Astrocyte of the hippocampus (primary cell): ENCODE measurements at places on chromosomes 5 and 9.

DNA sequence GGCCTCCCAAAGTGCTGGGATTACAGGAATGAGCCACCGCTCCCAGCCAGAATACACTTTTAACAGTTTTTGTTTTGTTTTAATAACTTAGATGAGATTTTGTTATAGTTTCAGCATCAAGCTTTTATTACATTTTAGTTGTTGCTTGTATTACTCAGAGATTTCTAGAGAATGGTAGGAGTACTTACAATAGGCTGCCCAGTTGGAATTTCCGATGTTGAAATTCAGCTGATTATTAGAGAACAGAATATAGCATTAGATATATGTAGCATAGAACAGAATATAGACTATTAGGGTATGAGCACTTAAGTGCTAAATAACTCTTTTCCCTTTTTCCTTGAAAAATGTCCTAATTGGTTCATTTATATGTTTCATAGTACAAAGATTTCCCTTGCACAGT is 6.2 kb downstream of the KDM4C start:
- no peak for DNase-seq

- no peak for DNase-seq
These were observed 3.4 kb downstream of the GFM2 start for GRCh38 chr5:74763504-74763903.

DNA sequence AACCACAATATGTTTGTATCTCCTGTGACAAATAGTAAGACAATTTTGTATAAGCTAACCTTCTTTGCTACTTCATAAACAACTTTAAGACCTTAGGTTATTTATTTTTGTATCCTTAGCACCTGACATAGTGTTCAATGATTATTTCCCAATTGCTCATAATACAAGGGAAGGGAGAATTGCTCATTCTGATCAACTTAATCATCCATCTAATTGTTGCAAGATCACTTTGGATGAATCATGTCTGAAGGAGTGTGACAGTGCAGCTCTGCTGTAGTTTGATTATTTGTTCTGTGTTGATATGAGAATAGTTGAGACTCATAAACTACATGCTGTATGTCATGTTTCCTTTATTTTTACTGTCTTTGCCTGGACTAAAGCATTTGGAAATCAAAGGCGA is 721.3 kb upstream of the SEMA6A start:
- DNase-seq = no peak

- no peak for DNase-seq
These were observed 254.8 kb downstream of the CDK5RAP2 start for GRCh38 chr9:120324996-120325642.

- DNase-seq = peak; percentile 87
These were observed 369.6 kb downstream of the CYLC2 start for GRCh38 chr9:103364753-103365152.

DNA sequence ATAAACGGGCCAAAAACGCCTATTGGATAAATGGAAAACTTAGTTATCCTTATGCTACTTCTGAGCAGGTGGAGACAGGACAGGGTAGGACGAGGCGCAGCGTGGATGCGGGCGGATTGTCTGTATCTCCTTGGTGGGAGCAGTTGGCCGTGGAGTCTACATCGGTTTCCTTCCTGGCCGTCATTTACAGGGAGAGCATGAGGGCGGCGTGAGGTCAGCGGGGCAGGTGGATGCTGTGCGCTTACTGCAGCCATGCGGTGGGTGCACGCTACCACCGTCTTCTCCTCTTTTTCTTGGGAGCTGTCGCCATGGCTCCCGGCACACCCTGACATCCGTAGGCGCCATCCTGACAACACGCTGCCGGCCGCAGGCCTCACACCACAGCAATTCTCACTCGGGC is 121.3 kb downstream of the ADAMTS2 start:
- no peak for DNase-seq

GRCh38 chr9:35294066-35294465 is 132.3 kb downstream of the UNC13B start:
- no peak for DNase-seq

DNA sequence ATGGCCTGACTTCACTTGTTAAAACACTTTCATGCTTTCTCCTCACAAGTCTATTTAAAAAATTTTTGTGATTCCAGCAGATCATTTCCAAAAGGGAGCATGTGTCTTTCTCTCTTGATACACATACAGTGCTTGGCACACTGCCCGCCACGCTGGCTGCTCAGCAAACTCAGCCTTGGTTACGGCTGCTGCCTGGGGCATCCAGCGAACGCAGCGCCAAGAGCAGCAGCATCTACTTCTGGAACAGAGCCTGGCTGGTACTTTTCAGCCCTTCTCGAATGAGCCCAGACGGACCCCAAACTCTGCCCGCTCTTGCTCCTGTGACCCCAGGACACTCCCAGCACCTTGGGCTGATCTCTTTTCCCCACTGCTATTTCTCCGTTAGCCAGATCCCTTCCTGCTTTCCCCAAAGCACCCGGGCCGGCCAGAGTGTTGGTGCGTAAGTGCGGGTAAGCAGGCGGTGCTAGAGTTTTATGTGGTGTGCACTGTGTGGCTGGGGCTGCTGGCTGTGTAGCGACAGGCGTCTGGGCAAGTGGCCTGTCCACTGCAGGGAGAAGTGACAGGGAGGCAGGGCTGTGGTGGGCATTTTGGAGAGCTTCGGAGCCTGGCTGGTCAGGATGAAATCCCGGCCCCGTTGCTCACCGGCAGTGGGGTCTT is 73.2 kb downstream of the SH3PXD2B start:
- peak; percentile 91 for DNase-seq

DNA sequence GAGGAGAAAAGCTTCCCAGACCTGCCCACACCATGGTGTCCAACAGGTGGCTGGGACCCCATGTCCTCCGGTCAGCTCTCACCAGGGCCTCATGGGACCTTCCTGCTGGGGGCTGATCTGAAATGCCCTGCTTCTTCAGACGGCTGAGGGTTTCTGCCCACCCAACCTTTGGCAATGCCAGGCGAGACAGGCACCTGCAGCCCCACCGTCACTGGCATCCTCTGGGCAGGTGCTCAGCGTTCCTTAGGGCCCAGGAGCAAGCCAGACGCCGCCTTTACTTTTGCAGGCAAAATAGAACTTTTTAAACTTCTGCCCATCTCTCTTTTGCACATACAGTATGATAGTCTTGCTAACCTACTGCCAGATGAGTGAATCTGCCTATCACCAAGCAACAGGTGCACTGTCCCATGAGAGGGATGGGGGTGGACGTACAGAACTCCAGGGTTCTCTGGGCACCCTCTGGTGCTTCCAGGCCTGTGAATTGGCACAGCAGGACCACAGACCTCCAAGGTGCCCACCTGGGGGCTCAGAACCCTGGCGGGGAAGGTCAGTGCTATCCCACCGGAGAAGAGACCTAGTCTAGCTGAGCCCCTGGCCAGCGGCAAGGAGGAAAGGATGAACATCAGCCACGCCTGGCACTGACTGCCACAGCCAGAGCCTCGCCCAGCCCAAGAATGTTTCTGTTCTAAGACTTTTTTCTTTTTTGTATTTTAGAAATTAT is 7.5 kb downstream of the OBP2B start:
- no peak for DNase-seq

DNA sequence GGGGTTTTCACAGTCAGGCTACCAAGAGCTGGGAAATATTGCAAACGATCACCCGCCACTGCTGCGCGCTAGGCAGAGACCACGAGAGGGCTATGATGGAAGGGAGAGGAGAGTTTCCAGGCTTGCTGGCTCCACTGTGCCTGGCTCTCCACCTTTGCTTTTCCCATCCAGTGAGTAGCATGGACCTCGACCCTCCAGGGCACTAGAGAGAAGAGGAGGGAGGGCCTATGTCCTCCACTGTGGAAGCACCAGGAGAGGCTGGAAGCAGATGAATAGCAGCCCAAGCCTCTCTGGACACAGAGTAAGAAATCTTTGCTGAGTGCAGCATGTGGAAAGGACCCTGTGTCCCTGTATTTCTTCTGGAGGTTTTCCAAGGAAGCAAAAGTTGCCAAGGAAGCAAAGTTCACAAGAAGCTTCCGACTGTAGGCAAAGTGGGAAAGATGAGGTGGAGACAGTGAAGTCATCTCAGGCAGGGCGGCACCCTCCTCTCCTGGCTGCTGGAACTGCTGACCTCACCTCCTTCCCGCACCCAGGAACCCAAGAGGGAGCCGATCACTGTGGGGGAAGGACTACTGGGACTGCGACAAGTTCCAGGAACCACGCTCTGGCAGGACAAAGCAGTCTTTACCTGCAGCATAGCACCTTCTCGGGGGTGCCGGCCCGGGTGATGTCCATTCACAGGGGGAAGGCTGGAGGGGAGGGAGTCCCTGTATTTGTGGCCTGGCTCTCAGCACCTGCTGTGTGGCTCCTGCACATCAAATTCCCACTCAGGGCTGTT is 79.6 kb downstream of the CSNK1A1 start:
- peak; percentile 45 for DNase-seq

DNA sequence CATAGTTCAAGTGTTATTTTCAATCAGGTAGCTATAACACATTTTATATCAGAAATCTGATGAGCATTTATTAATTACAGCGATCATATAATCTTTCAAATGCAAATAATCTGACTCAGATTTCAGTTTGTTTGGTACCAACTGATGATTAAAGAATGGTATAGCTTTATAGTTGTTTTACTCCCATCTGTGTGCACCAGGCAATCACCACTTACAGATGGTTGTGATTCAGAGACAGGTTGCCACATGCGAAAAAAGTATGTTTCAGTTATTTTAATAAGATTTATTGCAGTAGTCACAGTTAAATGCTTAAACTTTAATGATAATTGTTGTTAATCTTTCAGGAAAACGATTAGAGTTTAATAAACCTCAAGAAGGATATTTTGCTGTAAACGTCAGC is 155.1 kb upstream of the ARRDC3 start:
- no peak for DNase-seq

DNA sequence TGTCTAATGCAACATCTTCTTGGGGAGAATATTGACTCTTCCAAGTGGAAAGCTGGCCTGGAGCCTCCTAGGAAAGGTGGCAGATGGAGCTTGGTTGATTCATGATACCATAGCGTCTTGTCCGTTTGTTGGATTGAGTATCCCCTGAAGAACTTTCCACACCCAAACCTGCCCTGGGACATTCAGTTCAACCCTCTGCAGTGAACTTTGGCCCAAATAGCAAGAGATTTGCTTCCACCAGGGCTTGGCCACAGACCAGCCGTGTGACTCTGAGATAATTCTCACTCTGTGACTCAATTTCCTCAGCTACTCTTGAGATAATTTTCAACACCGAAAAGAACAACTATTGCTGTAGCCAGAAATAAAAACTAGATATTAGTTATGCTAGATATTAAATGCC is 108.0 kb upstream of the RAD23B start:
- no peak for DNase-seq

GRCh38 chr5:72485430-72485974 is 21.7 kb downstream of the ZNF366 start:
- DNase-seq = no peak

- DNase-seq = no peak
These were observed 39.6 kb upstream of the DMXL1 start for GRCh38 chr5:119031011-119031886.

- no peak for DNase-seq
These were observed 10.0 kb upstream of the BOD1 start for GRCh38 chr5:173626505-173626820.

GRCh38 chr9:69279733-69280132 is 45.3 kb upstream of the ENTREP1 start:
- DNase-seq = no peak

GRCh38 chr5:159456722-159457465 is 126.6 kb upstream of the IL12B start:
- no peak for DNase-seq

DNA sequence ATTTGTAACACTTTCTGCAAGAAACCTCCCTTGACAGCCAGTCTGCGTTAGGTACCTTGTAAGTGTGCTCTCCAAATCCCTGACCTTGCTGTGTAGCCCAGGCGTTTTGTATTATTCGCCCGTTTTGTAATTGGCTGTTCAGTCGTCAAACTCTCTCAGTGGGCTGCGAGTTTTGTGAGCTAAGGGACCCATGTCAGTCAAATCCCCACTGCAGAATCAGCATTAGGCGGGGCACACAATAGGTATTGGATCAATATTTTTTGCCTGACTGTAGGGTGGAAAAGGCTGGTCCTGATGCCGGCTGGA is 665 bp downstream of the DNAJC18 start:
- DNase-seq = no peak
